ENCODE measurements at places on chromosomes 1 and 21.

DNA sequence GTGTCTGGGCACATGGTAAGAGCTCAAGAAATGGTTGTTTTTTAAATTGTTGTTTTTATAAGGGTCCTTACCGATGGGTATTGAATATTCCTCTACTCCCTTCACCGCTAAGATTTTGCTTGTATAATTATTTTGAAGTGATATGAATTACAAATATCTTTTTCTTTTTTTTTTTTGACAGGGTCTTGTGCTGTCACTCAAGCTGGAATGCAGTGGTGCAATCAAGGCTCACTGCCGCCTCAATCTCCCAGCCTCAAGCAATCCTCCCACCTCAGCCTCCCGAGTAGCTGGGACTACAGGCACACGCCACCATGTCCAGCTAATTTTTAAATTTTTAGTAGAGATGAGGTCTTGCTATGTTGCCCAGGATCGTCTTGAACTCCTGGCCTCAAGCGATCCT is 27.1 kb upstream of the RAB3GAP2 start:
- no peak for DNase-seq

DNA sequence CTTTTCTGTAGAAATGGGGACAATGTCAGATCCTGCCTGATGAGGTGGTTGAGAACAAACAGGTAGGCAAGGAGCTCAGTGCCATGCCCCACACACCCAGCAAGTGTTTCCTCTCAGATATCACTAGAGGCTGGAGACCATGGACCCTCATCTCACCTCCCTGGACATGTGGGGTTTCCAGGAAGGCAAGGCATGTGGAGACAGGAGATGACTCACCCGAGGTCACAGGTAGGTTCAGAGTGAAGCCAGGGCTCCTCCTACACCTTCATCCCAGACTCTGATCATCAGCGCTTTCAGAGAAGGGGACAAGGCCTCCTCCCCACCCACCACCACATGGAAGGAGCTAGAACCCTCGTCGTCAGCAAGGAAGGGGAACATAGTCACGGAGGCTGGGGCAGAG is 69.2 kb downstream of the MATN1 start:
- no peak for DNase-seq

DNA sequence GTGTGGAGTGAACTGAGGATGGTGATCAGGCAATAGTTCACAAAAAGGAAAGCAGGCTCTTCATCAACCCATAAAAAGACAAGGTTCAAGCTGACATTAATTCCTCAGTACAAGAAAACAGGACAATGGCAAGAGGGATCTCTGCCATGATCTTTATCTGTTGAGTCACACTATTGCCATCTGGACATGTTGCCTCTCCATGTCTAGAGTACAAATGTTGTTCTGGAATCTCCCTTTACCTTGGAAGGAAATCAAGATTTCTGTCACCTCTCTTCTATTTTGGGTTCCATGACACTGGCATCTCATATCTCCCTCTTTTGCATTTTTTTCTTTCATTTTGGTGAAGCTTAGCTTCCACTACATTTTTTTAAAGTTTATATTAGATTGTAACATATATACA is 329.1 kb downstream of the USP25 start:
- no peak for DNase-seq

GRCh38 chr1:19469004-19469403 is 16.3 kb downstream of the CAPZB start:
- DNase-seq, result no peak

DNA sequence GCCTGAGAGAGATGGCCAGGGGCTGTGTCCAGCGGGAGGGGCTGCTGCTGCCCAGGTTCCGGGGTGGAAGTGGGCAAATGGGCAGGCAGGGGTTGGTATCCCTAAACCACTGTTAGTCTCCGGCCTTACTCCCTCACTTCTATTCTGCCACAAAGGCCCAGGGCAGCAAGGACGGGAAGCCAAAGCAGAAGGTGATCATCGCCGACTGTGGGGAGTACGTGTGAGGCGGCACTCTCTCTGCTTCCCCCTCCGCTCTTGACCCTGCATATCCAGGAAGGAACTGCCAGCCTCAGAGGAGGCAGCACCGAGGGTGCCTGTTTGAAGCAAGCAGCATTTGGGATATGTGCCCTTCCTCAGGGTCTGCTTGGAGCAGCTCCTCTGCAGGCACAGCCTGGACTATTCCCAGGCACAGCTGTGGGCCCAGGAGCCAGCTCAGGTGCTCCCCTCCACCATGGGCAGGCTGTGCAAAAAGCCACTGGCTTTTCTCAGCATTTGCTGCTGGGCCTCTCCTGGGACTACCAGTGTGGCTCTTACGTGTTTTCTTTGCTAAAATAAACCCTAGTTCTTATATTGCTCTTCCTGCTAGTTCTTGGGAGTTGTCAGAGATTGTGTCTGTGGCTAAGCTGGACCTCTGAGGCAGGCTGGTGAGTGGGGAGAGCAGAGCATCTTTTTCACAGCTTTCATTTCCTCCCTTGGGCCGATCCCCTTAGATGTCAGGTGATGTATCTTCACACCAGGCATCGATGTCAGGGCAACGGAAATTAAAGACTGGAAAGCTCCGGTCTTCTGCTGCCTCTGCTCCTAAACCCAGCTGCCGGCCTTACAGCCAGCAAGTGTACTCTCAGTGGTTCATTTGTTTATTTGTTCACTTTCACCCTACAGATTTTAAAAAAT is 14.7 kb downstream of the PPIE start:
- no peak for DNase-seq

GRCh38 chr1:21685946-21686678 is 17.0 kb upstream of the RAP1GAP start:
- DNase-seq, result no peak

- DNase-seq, result no peak
These were observed 48.2 kb upstream of the POU3F1 start for GRCh38 chr1:38094711-38095290.

- DNase-seq, result no peak
These were observed 791 bp upstream of the STUM start for GRCh38 chr1:226547754-226548191.

DNA sequence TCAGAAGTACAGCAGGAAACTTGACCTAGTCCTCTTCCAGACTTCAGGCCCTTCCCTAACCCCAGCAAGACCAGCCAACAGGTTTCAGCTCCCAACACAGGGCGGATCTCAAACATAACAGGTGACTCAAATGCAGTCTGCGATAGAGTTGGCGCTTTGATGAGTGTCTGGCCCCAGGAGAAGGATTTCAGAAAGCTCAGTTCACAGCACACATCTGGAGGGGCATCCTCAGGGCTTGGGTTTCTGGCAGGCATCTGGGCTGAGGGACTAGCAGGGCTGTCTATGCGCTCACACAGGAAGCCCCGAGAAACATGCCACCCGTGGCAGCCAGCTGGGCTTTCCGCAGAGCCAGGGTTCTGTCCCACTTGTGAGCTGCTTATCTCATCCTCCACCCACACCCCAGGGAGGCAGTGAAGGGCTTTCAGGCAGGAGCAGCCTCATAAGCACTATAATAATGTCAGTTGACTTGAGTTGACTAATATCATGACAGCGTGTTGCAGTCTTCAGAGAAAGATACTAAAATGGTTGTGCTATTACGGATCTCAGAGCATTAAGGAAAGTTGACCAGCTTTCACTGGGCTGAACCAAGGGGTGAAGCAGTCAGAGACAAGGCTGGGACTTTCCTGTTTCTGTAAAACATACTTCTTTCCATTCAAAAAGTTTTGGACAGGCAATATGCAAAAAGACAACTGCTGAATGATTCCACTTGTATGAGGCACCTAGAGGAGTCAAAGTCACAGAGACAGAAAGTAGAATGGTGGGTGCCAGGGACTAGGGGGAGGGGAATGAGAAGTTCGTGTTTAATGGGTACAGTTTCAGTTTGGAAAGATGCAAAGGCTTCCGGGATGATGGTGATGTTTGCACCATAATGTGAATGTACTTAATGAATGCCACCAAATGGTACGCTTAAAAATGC is 233.0 kb upstream of the IRF2BP2 start:
- DNase-seq, result peak; percentile 8

GRCh38 chr1:115463347-115463746 is 125.3 kb upstream of the NGF start:
- no peak for DNase-seq

GRCh38 chr1:16374266-16374665 is 7.2 kb downstream of the SZRD1 start:
- no peak for DNase-seq

GRCh38 chr1:245085508-245086095 is 69.2 kb upstream of the KIF26B start:
- no peak for DNase-seq

GRCh38 chr1:93078638-93078985 is 471 bp upstream of the MTF2 start:
- DNase-seq, result no peak

DNA sequence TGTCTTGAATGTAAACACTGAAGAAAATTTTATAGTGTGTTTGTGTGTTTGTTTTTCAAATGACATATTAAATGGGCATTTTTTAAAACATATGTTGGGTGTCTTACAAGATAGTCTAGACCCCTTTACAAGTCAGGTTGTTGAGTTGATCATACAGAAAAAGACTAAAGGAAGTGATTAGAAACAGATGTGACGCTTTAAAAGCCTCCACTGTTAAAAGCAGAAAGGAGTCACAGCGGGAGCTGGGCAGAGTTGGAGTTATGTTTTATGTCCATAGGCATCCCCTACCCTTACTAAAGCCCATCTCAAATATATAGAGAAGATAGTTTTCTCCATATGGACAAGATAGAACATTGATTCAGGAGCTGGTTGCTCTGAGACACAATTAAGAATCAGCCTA is 393.9 kb downstream of the PLPP3 start:
- no peak for DNase-seq

- DNase-seq, result no peak
These were observed 14.7 kb downstream of the MTHFR start for GRCh38 chr1:11790880-11791715.
